ENCODE measurements at places on chromosomes 11 and 22. TPM values are rescaled to one million over a fixed set of nuclear protein-coding genes. Genes with fewer than 3 reads are reported as not detected.

Gene ARFIP2
- 30.5 TPM for total RNA-seq

- DNase-seq = no peak
These were observed 162.6 kb downstream of the FEZ1 start for GRCh38 chr11:125333354-125334073.

Gene TRIM51
- total RNA-seq = not detected

GRCh38 chr22:35840302-35840739, 122.6 kb downstream of the APOL5 start:
- peak; percentile 99 for DNase-seq

DNA sequence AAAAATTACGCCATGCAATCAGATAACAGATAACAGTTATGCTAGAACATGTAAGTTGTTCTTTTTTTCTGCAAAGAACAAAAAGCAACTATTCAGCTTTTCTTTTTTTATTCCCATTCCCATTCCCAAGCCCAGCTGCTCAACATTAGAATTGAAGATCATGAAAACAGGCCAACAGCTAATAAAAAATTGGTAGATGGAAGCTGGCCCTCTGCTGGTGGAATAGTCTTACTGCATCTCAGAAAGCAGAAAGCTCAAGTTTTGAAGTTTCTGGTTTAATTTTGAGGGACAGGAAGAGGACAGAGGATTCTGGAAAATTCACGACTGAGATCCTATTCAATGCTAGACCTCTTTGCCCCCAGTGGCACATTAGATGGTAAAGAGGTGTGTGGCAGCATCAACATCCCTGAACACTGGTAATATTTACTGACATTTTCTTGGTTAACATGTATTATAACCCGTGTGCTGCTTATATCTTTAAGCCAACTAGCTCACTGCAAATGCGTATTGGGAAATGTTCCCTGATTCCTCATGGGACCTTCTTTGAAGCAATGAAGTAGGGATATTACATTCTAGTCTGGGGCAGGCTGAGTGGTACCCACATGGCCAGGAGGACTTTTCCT, 591.2 kb downstream of the OPCML start:
- no peak for DNase-seq

GRCh38 chr11:110870816-110871522, 158.7 kb upstream of the ARHGAP20 start:
- DNase-seq = no peak

- no peak for DNase-seq
These were observed 78.7 kb downstream of the BDNF start for GRCh38 chr11:27621405-27622161.

Gene OR51B5
- total RNA-seq = not detected

GRCh38 chr11:9073466-9074225, 17.8 kb downstream of the SCUBE2 start:
- no peak for DNase-seq

Gene STK33
- not detected for total RNA-seq

Gene NLRP10
- not detected for total RNA-seq

Gene LRP4
- total RNA-seq = 15.2 TPM

- DNase-seq = no peak
These were observed 27.5 kb upstream of the FTH1 start for GRCh38 chr11:61994981-61995380.

Gene LIF
- total RNA-seq = 35.8 TPM

- no peak for DNase-seq
These were observed 41.5 kb downstream of the SHANK2 start for GRCh38 chr11:71210861-71211260.

DNA sequence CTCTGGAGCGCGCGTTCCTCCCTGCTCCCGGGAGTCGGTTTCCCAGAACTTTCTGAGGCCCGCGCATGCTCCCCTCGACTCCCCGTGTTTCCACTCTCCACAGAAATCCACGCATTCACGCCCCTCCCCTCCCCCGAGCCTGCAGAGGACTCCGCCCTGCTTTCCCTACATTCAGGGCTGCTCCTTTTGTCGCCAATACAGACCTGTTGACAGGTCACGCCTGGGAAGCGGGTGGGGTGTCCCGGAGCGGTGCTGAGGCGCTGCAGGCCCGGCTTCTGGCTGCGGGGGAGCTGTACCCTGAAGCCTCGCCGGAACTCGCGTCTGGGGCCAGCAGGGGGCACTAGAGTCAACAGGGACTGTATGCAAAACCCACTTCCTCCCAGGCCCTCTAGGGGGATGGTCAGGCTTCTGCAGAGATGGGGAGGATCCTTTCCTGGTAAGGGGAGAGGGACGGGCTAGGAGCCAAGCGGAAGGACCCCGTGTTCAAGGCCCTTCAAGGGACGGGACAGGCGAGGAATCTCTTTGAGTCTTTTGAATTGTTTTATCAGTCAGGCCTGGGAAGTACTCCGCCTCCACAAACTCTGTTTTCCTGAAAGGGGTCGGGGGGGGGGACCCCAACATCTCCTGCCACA, at the start of gene PRAME:
PRAME (minus strand) TSS at position 294 of the 632 bp plus-strand sequence. CDS start 2,433 bp downstream, outside the sequence.
- DNase-seq = peak; percentile 88

- no peak for DNase-seq
These were observed 110.0 kb upstream of the KIRREL3 start for GRCh38 chr11:127110542-127110941.

- no peak for DNase-seq
These were observed 26.7 kb downstream of the DHCR7 start for GRCh38 chr11:71421392-71421950.

DNA sequence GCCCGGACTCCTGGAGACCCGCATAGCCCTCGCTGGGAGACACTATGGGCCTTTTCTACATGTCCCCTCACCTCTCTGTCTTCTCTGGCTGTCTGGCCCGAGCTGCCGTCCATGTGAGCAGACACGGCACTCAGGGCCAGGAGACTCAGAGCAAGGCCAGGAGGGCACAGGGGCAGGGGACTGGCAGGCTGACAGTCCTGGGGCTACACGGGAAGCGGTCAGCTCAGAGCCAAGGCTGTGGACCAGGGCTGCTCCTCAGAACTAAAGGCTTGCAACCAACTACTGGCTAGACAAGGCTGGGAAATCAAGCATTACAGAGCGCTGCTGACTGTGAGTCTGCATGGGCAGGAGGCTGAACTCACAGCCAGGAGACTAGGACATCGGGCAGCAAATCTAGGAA, 56.1 kb upstream of the CDON start:
- no peak for DNase-seq

- DNase-seq = no peak
These were observed 224.7 kb downstream of the SNX19 start for GRCh38 chr11:130691581-130691980.

Gene EIF3L
- total RNA-seq = 475 TPM

GRCh38 chr11:72041364-72042063, 38.8 kb downstream of the NUMA1 start:
- DNase-seq = peak; percentile 73

GRCh38 chr11:125542709-125543108, 26.6 kb upstream of the EI24 start:
- no peak for DNase-seq

DNA sequence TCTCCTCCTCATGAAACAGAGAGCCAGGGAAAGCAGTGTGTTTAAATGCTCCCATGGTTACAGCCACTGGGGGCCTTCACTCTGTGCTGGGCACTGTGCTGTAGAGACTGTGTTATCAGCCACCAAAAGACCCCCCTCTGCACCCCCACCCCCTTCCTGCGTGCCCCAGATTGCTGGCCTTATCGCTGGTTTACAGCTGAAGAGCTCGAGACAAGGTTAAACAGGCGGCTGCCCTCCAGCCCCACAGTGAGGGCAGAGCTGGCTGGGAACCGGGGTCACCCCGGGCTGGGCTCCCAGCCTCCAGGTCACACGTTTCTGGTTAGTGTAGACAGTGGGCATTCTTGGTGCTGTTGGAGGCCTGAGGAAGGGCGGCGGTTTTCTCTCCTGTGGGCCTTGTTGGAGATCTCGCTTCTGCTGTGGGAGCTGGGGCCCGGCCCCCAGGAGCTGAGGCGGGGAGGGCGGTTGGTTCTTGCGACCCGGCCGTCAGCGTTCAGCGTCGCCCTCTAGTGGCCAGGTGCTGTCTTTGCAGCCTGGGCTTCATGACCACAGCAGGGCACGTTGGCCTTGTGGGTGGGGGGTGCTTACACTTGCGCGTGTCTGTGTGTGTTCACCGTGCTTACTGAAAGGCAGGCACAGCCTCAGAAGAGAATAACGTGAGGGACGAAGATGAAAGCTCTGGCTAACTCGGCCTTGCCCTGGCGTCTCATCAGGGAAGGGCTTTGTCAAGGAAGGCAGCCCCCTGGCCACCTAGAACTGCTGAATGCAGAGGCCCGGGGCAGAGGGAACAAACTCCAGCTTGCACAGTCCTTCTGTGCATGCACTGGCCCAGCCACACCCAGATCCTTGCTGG, 40.8 kb downstream of the TBC1D22A start:
- peak; percentile 29 for DNase-seq

- DNase-seq = peak; percentile 76
These were observed 55.7 kb downstream of the MYH9 start for GRCh38 chr22:36331912-36332622.

Gene LINC01488
- not detected for total RNA-seq

- DNase-seq = no peak
These were observed 22.0 kb downstream of the AMPD3 start for GRCh38 chr11:10476927-10477689.

DNA sequence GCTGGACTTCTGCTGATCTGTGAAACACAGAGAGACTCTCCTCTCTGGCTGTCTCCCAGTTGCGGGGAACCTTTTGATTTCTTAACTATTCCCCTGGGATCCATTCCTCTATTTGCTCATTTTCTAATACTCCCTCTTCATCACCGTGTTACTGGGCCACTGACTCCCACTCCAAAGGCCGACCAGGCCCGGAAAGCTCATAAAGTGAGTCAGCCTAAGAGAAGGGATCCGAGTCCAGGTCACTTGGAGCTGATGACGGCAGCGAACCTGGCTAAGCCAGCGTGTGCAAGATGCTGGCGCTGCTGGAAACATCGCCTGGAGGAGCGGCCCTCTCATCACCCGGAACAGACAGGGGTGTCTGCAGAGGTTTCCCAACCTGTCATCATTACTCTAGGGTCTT, 112.8 kb downstream of the FBXO7 start:
- DNase-seq = no peak

Gene CRYBB2
- total RNA-seq = not detected

Gene C11orf97
- not detected for total RNA-seq

Gene JAM3
- not detected for total RNA-seq

DNA sequence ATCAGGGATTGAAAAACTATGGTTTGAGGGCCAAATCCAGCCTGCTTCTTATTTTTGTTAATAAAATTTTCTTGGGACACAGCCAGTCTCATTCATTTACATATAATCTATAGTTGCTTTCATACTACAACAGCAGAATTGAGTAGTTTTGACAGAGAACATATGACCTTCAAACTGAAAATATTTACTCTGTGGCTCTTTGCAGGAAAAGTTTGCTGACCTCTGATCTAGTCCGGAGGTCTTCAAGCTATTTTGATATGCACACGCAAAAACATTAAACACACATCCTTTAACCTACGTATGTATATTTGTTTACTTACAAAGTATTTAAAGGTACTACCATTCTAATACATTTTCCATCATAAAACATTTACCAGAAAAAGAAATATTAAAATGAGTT, 76.5 kb upstream of the LARGE1 start:
- DNase-seq = no peak

Gene GLB1L2
- total RNA-seq = 1.9 TPM

Gene ADAMTS8
- total RNA-seq = 0.74 TPM

- DNase-seq = no peak
These were observed 78.4 kb downstream of the C22orf31 start for GRCh38 chr22:28983190-28983589.

DNA sequence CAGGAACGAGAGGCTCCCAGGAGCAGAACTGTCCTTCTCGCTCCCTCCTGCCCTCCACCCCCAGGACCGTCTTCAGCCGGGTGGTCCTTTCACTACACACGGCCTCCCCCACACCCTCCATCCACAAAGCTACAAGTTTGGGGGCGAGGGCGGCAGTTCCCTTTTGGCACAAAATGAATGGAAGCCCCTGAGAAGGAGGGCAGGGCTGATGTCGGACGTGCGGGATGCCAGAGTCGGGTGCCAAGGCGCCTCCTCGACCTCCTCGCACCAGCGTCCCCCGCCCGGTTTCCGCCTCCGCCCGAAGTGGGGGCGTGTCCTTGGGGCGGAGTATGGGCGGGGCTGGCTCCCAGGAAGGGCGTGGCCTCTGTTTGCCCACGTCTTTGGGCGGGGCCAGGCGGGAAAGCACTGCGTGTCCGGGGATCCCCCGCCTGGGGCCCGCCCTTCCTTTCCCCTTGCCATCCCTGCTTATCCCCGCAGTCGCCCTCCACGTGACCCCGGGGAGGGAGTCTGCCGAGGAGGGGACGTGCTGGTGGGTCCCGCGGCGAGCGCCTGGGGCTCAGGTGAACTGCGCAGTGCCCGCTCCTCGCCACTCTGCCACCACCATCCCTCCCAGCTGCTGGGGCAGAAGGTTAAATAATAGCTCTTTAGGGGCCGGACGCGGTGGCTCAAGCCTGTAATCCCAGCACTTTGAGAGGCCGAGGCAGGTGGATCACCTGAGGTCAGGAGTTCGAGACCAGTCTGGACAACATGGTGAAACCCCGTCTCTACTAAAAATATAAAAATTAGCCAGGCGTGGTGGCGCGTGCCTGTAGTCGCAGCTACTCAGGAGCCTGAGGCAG, 937 bp upstream of the EFEMP2 start:
- DNase-seq = peak; percentile 95

DNA sequence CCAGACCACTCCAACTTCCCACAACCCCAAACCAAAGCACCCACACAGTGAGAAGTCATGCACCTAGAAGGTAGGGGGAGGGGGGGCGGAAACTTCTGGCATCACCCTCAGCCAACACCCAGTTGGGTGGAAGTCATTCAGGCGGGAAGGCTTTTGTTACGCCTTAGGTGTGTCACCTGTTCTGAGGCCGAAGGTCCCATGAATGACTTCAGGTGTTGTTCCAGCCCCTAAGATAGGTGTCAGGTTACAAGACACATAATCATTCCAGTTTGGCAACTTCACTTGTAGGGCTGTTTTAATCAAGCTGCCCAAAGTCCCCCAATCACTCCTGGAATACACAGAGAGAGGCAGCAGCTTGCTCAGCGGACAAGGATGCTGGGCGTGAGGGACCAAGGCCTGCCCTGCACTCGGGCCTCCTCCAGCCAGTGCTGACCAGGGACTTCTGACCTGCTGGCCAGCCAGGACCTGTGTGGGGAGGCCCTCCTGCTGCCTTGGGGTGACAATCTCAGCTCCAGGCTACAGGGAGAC, at the start of gene TMPRSS4:
TMPRSS4 (plus strand) TSS at position 325 of the 528 bp plus-strand sequence. CDS start 225 bp downstream, outside the sequence.
- DNase-seq = no peak

DNA sequence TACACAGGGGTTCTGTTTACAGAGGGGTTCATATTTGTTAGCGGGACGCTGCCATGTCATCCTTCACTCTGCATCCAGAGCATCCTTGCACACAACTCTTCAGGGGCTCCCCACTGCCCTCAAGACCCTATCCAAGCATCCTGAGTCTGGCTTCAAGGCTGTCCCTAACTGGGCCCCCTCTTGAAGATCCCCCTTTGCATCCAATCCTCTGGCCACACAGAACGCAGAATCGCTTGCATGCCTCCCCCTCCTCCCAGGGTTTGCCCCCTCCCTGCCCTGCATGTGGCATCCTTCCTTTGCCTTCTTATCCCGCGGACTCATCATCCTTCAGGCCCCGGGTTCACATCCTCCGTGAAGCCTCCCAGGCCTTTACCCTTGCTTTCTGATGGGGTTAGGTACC, 18.6 kb downstream of the C1QTNF6 start:
- DNase-seq = no peak

- DNase-seq = no peak
These were observed 284 bp downstream of the CCS start for GRCh38 chr11:66593303-66593635.

Gene RAG2
- total RNA-seq = not detected

All from Caki2 (cell line).